ENCODE measurements at places on chromosomes 16 and 17. TPM values are rescaled to one million over a fixed set of nuclear protein-coding genes. Genes with fewer than 3 reads are reported as not detected.

The RNF112 gene
- 1.5 TPM for total RNA-seq

The CDRT4 gene
- 13.0 TPM for total RNA-seq

The FOXF1 gene
- total RNA-seq = not detected

The CNTNAP4 gene
- total RNA-seq = not detected

The ESRP2 gene
- 42.7 TPM for total RNA-seq

The RAD51D gene
- 13.2 TPM for total RNA-seq

The CACNA1G gene
- 3.6 TPM for total RNA-seq

GRCh38 chr16:88282564-88283395, 100.0 kb upstream of the ZNF469 start:
- no peak overlapping the region for H3K4me3 ChIP-seq
- no peaks in the 10 kb centered on the region for H3K4me1 ChIP-seq
- DNase-seq = no peak

DNA sequence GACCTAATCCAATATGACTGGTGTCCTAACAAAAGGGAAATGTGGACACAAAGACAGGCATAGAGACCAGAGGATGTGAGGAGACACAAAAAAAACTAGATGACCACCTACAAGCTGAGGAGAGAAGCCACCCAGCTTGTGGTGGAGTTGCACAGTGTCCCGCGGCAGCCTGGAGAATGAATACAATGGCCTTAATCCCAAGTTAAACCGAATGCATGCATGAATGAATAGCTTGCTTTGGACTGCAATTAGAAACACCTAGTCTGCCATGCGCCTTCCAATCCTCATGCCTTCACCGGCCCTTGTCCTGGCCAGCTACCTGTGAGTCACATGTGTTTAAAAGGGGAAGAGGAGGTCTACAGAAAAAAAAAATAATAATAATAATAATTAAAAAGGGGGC, 72.0 kb downstream of the CNGB1 start:
- no peak overlapping the region for H3K4me3 ChIP-seq
- H3K36me3 ChIP-seq = no peaks in the 10 kb centered on the region
- no peaks in the 10 kb centered on the region for H3K27me3 ChIP-seq
- DNase-seq = no peak

GRCh38 chr16:2485811-2486507, 11.0 kb downstream of the TBC1D24 start:
- H3K27ac ChIP-seq = no peak overlapping the region
- no peak overlapping the region for H3K4me3 ChIP-seq
- no peak for DNase-seq
- no peaks in the 10 kb centered on the region for H3K4me1 ChIP-seq

- peak overlapping the region; percentile 30 for H3K27ac ChIP-seq
- H3K27me3 ChIP-seq = no peaks in the 10 kb centered on the region
- peak; percentile 62 for DNase-seq
- H3K4me1 ChIP-seq = no peaks in the 10 kb centered on the region
- no peaks in the 10 kb centered on the region for H3K36me3 ChIP-seq
Measured at GRCh38 chr16:3444032-3444388, 530 bp downstream of the NAA60 start.

- no peaks in the 10 kb centered on the region for H3K36me3 ChIP-seq
- H3K27me3 ChIP-seq = no peaks in the 10 kb centered on the region
- H3K4me1 ChIP-seq = peaks cover 3% of the 10 kb centered on the region
Measured at GRCh38 chr16:22053921-22054341, 38.4 kb upstream of the VWA3A start.

DNA sequence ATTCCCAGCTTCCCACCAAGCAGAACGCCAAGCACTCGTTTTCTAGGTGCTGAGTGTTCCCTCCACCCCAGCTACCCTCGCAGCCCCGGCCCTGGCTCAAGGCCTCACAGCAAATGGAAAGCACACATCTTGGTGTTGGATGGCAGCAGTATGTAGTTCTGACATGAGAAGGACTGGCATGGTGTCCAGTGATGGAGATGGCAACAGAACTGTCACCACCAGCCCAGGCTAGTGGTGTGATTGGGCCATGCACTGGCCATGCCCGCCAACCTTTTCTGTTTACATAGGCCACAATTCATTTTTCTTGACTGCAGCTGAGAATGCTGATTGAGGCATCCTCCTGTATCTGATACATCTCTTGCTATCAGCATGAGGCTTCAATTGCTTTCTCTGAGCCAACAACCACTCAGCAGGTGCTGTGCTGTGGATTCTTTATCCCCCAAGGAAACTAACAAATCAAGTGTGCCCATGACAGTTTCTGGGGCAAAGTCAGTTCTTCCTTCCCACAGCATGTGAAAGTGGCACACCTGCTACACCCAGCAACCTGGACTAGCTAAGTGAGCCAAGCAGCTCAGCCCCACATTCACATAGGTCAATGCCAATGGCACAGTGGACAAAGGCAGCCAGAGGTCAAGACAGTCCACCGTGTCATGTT, 3.8 kb downstream of the SLC12A4 start:
- H3K36me3 ChIP-seq = peaks cover 4% of the 10 kb centered on the region
- no peak overlapping the region for H3K4me3 ChIP-seq
- no peaks in the 10 kb centered on the region for H3K27me3 ChIP-seq

DNA sequence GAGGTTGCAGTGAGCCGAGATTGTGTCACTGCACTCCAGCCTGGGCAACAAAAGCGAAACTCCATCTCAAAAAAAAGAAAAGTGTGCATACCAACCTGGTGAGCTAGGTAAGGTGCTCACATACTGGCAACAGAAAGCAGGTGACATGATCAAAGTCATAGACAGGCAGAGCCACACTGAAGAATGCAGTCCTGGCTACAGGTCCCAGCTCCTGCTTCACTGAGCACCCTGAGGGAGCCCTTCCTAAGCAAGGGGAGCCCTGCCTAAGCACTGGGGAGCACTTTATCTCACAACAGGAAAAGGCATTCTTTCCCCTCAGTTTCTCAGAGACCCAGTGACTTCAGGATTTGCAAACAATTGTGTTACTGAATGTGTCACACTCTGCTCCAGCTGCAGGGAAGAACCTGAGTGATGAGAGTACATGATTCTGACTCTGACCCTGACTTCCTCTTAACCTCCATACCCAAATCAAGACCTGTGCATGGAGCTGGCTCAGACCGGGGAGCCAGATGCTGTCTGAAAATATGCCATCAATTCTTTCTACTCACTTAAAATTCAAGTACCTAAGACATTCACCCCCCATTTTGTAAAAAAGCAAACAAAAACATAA, 40.5 kb downstream of the ANKRD11 start:
- peak overlapping the region; percentile 74 for H3K27ac ChIP-seq
- no peak overlapping the region for H3K4me3 ChIP-seq
- peaks cover 44% of the 10 kb centered on the region for H3K4me1 ChIP-seq
- DNase-seq = no peak

DNA sequence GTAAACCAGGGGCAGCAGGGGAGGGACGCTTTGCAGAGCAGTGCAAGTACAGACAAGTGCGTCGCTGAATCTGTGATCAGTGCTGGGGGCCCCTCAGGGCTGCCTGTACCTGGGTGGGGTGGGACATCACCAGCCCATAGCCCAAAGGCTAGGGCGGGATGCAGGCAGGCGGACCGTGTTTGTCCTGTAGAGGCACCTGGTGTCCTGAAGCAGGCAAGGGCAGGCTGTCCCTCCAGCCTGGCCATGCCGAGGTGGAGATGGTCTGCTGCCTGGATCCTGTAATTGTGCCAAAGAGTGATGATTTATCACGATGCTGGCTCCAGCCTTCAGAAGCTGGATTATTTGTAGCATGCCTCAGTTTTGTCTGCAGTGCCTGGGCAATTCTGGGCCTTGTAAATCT, 137.9 kb upstream of the GSE1 start:
- no peak for DNase-seq
- 0 out of 2 replicates have a peak, but pooled peaks cover 5% of the 10 kb centered on the region for H3K4me1 ChIP-seq
- no peak overlapping the region for H3K4me3 ChIP-seq
- H3K27ac ChIP-seq = no peak overlapping the region

- no peak for DNase-seq
- no peak overlapping the region for H3K4me3 ChIP-seq
- H3K27me3 ChIP-seq = no peaks in the 10 kb centered on the region
- H3K4me1 ChIP-seq = no peaks in the 10 kb centered on the region
- H3K27ac ChIP-seq = no peak overlapping the region
Measured at GRCh38 chr17:33140413-33141099, 148.9 kb downstream of the SPACA3 start.

GRCh38 chr17:42704837-42705494, 22.6 kb downstream of the CNTNAP1 start:
- H3K4me3 ChIP-seq = no peak overlapping the region
- no peak for DNase-seq
- no peaks in the 10 kb centered on the region for H3K4me1 ChIP-seq
- H3K27me3 ChIP-seq = no peaks in the 10 kb centered on the region

DNA sequence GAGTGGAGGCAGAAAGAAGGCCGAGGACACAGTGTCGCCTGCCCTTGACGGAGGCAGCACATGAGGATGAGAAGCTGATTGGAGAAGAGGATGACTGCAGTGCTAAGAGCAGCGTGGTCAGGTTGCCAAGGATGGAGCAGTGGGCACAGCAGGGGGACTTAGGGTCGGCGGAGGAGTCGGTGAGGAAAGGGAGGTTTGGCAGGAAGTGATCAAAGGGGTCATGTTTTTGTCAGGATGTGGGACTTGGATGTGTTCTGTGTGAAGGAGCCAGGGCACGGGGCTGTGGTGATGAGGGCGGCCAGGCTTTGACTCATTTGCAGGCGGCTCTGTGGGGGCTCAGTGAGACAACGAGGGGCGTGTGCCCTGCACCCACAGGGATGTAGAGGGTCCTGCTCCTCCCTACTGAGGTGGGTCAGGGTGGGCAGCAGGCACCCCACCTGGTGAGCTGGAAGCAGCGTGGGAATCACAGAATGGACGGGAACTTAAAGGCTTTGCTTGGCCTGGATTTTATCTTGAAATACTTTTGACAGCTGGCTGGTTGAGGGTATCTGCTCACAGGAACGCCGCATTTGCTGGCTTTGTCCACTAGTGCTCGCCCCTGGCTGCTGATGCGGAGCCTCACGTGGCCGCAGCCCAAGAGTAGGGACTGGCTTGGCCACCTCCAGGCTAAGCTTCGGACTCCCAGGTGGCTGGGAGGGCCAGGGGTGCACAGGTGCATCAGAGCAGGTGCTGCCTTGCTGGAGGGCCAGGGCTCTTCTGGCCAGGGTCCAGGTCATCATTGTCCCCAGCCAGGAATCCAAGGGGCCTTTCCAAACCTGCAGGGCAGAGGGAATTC, 6.0 kb downstream of the MPG start:
- no peaks in the 10 kb centered on the region for H3K36me3 ChIP-seq
- no peak overlapping the region for H3K27ac ChIP-seq
- no peaks in the 10 kb centered on the region for H3K4me1 ChIP-seq
- H3K4me3 ChIP-seq = no peak overlapping the region
- no peak for DNase-seq

DNA sequence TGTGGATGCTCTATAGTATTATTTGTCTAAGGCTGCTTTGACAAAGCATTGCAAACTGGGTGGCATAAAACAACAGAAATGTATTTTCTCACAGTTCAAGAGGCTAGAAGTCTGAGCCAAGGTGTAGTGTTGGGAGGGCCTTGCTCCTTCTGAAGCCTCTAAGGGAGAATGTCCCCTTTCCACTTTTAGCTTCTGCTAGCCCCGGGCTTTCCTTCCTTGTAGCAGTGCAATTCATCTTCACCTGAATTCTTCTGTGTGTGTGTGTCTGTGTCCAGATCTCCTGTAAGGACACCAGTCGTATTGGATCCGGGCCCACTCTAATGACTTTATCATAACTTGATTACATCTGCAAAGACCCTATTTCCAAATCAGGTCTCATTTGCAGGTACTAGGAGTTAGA, 18.1 kb downstream of the KCNJ16 start:
- H3K4me1 ChIP-seq = no peaks in the 10 kb centered on the region
- no peaks in the 10 kb centered on the region for H3K27me3 ChIP-seq
- no peaks in the 10 kb centered on the region for H3K36me3 ChIP-seq
- DNase-seq = no peak
- H3K4me3 ChIP-seq = no peak overlapping the region

GRCh38 chr17:65433157-65433556, 128.3 kb downstream of the AXIN2 start:
- H3K27ac ChIP-seq = no peak overlapping the region
- no peaks in the 10 kb centered on the region for H3K36me3 ChIP-seq
- H3K27me3 ChIP-seq = no peaks in the 10 kb centered on the region
- H3K4me3 ChIP-seq = no peak overlapping the region
- DNase-seq = no peak

DNA sequence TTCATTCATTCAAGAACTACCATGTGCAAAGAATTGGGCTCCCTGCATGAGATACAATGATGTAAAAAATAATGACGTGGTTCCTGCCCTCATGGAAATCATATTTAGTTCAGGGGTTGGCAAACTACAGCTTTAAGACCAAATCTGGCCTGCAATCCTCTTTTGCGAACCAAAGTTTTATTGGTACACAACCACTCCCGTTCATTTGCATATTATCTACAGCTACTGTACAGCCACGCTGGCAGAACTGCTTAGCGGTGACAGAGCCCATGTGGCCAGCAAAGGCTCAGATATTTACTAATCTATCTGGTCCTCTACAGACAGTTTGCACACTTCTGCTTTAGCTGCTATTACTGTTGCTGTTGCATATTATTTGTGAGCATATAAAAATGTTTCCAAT, 167.7 kb downstream of the XYLT1 start:
- DNase-seq = no peak

- H3K4me3 ChIP-seq = peak overlapping the region; percentile 33
- DNase-seq = peak; percentile 97
- H3K27me3 ChIP-seq = no peaks in the 10 kb centered on the region
- no peaks in the 10 kb centered on the region for H3K36me3 ChIP-seq
Measured at GRCh38 chr17:41579484-41580243, 7.0 kb downstream of the KRT14 start.
